A172 (cell line): ENCODE measurements at places on chromosomes 11 and 22. TPM values are rescaled to one million over a fixed set of nuclear protein-coding genes. Genes with fewer than 3 reads are reported as not detected.

GRCh38 chr11:35461917-35462538 lies 42.7 kb upstream of the SLC1A2 start:
- DNase-seq: no peak

GRCh38 chr11:11552529-11553087 lies 69.2 kb downstream of the GALNT18 start:
- no peak for DNase-seq

GRCh38 chr11:82810326-82810725 lies 76.7 kb upstream of the FAM181B start:
- no peak for DNase-seq

- no peak for DNase-seq
These were observed 20.7 kb upstream of the EMID1 start for GRCh38 chr22:29184849-29185490.

GRCh38 chr22:29517215-29517908 lies 36.2 kb downstream of the THOC5 start:
- no peak for DNase-seq

Gene DYNC2H1
- 7.7 and 8.0 TPM in 2 replicates for total RNA-seq
